ENCODE measurements at places on chromosomes 4 and X. TPM values are rescaled to one million over a fixed set of nuclear protein-coding genes. Genes with fewer than 3 reads are reported as not detected.

PAGE2B gene
- not detected for total RNA-seq

ING2 gene
- total RNA-seq, result 5.5 TPM

RASSF6 gene
- under 0.01 TPM for total RNA-seq

ZNF711 gene
- under 0.01 TPM for total RNA-seq

SMAD1 gene
- total RNA-seq, result 16.4 TPM

GAGE1 gene
- not detected for total RNA-seq

BGN gene
- 11.4 TPM for total RNA-seq

MAGIX gene
- 0.73 TPM for total RNA-seq

SPINK2 gene
- total RNA-seq, result not detected

MUC7 gene
- not detected for total RNA-seq

MAGEE2 gene
- not detected for total RNA-seq

PDCL2 gene
- total RNA-seq, result not detected

SOWAHD gene
- not detected for total RNA-seq

MAGEA4 gene
- total RNA-seq, result not detected

FAM114A1 gene
- total RNA-seq, result 266 TPM

ZBED1 gene
- 34.0 TPM for total RNA-seq

MECP2 gene
- 18.2 TPM for total RNA-seq

PRRG3 gene
- total RNA-seq, result 0.73 TPM

USP17L29 gene
- total RNA-seq, result not detected

GRIA3 gene
- total RNA-seq, result 2.6 TPM

TLR1 gene
- total RNA-seq, result 0.73 TPM

MAGEA9 gene
- total RNA-seq, result not detected

SEPTIN6 gene
- total RNA-seq, result 2.9 TPM

SSX5 gene
- total RNA-seq, result not detected

LUZP4 gene
- not detected for total RNA-seq

KIAA0232 gene
- 11.0 TPM for total RNA-seq

IL13RA2 gene
- total RNA-seq, result 171 TPM

SASH3 gene
- total RNA-seq, result not detected

PHEX gene
- total RNA-seq, result 1.1 TPM
